ENCODE measurements at places on chromosomes 11 and 22.

DNA sequence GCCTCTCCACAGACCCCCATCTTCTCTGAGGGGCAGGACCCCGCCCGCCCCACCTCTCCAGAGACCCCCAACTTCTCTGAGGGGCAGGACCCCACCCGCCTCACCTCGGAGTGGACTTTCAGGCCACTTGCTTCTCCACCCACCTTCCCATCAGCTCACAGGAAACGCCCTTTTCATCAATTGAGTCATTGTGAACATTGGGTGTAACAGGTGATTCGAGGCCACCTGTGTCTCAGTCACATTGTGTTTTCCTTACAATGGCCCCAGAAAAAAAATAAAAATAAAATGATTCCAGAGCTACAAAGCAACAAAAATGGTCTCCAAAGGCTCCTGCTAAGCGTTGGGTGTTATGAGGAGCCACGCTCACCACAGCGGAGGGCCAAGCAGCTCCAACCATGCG, 36.0 kb downstream of the BRD1 start:
- no peak for DNase-seq

DNA sequence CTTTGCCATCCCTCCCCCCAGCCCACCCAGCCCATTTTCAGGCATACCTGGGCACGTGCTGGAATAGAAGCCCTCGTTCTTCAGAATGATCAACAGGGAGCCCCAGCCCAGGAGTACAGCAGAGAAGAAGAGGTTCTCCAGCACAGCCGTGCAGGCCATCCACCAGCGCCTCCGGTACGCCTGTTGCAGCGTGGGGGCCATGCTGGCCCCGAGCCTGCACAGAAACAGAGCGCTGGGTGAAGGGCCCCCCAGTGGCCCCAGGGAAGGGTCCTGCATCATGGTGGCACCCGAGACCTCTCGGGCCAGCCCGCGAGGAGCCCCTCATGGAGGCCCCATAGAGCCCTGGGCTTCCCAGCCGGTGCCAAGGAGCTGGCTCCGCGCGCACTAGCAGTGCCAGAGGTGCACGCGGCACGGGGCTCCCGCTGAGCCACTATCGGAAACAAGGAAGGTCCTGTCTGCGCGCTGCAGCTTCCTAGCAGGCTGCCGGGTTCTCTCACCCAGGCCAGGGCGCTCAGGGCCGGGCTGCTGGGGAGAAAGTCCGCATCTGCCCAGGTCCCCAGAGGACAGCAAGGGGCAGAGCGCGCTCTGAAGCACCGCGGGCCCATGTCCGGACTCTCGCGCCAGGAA, 1.5 kb downstream of the SLC43A1 start:
- DNase-seq, result no peak

GRCh38 chr11:94100253-94100652, 28.4 kb upstream of the PANX1 start:
- no peak for DNase-seq

GRCh38 chr22:35582861-35583670, 34.1 kb downstream of the MB start:
- peak; percentile 59 for DNase-seq

DNA sequence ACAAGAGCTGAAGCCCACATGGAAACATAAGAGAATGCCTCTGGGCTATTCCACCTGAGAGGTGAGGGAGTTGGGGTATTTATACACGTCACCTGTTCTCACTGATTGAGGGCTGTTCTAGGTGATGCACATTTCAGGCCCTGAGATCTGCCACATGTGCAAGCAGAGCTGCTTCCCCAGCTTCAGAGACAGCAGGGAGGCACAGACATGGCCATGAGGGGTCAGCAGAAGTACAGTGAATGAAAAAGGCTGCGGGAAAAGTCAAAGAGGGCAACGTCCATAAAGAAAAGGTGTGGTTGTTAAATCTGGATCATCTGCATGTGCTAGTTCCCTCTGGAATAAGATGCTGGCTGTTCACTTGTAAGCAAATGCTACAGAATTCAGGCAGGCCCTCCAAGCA, 75.4 kb downstream of the GAB4 start:
- DNase-seq, result no peak

- peak; percentile 86 for DNase-seq
Observed at GRCh38 chr11:105181100-105181499, 41.5 kb upstream of the CARD18 start.

GRCh38 chr11:76610371-76610770, 60.2 kb downstream of the LRRC32 start:
- DNase-seq, result no peak
